Activated CD8-positive, alpha-beta memory T cell treated with anti-CD3 and anti-CD28 coated beads for 1 hour (primary cell): ENCODE measurements at places on chromosomes 16 and 17.

DNA sequence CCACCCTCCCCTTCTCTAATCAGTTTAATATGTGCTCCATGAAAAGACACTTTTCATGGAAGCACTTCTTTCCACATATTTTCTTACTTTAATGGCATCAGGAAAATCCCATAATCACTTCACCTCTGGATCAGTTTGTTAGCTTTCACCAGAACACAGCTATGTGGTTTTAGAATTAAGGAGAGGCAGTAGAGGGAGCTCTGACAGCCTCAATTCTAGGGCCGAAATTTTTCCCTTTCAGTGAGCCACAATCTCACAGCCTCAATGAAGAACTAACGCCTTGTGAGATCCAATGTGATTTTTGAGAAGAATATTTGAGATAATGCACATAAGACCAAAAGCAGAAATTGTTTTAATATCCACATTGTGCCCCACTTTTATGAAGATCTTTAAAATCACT lies 1494.0 kb upstream of the CDH8 start:
- no peak for DNase-seq

GRCh38 chr16:51144203-51144602 lies 6.9 kb downstream of the SALL1 start:
- no peak for DNase-seq

DNA sequence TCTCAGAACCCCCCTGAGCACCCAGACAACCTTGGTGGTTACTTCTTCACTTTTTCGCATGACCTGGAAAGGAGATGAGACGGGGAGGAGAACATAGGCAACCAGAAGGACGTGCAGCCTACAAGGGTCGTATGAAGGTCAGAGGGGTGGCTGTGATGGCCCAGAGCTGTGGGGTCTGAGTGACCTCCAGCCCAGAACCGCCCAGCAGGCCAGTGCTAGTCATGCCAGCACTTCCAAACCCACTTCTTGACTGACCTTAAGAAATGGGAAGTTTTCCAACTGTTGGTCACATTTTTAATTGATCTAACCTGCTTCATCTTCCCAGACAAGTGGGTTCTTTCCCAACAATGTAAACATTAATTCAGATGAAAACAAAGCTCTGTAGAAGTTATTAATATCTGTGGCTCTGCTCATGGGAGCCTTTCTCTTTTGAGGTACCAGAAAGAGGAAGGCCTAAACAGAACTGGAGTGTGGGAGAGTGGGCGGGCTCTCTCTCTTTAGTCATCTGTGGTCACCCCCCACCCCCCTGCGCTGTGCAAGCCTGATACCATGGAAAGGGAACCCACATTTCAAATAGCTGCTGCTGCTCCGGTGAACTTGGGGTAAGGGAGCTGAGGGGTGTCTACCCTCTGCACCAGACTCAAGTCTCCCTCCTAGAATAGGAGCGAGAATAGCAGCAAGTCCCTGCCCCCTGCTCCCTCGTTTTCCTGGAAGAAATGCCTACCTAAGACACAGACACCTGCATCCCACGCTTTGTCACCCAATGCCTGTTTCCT lies 101.6 kb downstream of the RAB11FIP4 start:
- DNase-seq, result peak; percentile 40

- DNase-seq, result no peak
These were observed 86.9 kb downstream of the SEC14L1 start for GRCh38 chr17:77227461-77228240.

- no peak for DNase-seq
These were observed 29.6 kb upstream of the FOXK2 start for GRCh38 chr17:82489851-82490511.

DNA sequence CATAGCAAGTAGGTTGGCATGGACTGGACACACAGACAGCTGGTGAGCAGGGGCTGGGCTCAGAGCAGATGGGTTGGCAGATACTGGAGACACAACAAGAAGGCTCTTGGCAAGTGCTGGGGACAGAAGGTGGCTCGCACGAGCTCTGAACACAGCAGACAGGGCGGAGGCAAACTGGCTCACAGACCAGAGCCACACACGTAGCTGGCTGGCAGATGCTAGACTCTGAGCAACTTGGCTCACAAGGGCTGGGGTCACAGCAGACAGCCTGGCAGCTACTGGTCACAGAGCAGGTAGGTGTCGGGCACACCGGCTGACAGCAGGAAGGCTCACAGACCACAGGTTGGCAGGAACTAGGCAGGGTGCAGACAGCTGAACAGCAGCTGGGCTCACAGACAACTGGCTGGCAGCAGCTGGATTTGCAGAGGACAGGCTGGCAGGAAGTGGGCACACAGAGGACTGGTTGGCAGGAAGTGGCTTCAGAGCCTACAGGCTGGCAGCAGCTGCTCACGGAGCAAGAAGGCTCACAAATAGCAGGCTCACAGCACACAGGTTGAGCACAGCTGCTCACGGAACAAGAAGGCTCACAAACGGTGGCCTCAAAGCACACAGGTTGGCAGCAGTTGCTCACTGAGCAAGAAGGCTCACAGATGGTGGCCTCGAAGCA lies 725 bp downstream of the KRTAP16-1 start:
- peak; percentile 51 for DNase-seq

DNA sequence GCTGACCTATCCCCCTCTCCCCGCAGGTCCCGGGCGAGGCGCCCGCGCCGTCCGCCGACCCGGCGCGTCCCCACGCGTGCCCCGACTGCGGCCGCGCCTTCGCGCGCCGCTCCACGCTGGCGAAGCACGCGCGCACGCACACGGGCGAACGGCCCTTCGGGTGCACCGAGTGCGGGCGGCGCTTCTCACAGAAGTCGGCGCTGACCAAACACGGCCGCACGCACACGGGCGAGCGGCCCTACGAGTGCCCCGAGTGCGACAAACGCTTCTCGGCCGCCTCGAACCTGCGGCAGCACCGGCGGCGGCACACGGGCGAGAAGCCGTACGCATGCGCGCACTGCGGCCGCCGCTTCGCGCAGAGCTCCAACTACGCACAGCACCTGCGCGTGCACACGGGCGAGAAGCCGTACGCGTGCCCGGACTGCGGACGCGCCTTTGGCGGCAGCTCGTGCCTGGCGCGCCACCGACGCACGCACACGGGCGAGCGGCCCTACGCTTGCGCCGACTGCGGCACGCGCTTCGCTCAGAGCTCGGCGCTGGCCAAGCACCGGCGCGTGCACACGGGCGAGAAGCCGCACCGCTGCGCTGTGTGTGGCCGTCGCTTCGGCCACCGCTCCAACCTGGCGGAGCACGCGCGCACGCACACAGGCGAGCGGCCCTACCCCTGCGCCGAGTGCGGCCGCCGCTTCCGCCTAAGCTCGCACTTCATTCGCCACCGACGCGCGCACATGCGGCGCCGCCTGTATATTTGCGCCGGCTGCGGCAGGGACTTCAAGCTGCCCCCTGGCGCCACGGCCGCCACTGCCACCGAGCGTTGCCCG lies 10.3 kb downstream of the ZNF771 start:
- DNase-seq, result peak; percentile 83

GRCh38 chr16:83830769-83831455 lies 23.1 kb downstream of the HSBP1 start:
- DNase-seq, result no peak

GRCh38 chr17:80263253-80264204 lies 2.9 kb downstream of the RNF213 start:
- peak; percentile 51 for DNase-seq

- no peak for DNase-seq
These were observed 8.2 kb upstream of the CD300E start for GRCh38 chr17:74631468-74632450.
